ENCODE measurements at places on chromosomes 6 and 20.

GRCh38 chr6:54415517-54415916 is 107.3 kb downstream of the TINAG start:
- no peak for DNase-seq

DNA sequence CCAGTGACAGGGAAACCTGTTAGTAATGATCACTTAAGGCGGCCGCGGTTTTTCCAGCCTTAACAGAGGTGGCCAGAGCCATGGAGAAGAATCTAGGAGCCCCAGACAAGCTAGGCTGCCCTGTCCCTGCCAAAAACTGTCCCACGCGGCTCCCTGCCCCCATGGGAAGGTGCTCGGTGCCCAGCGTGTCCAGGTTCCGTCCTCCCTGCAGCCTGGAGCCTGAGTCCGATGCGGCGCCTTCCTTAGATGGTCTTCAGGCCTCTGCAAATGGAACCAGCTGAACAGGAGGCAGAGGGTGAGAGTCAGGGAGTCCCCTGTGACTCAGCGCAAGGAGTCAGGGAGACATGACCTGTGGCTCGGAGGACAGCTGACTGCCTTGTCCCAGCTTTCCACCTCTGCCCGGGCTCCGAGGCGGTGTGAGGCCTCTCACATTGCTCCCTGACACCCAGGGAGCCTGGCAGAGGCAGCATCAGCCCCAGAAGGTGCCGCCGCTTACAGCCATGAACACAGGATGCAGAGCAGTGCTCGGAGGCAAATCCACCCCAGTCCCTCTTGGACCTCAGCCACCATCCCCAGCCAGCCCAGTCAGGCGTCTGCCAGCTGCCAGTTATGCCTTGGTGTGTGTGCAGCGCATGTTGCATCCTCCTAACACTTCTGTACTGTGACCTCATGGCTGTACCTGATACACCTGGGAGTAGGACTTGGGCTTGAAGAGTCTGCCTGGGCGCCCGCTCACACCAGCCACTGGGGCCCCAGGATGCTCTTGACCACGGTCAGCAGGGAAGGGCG is 377.7 kb downstream of the CDH4 start:
- DNase-seq: no peak

- DNase-seq: no peak
Observed at GRCh38 chr20:62785393-62785792, 10.9 kb upstream of the MRGBP start.

- no peak for DNase-seq
Observed at GRCh38 chr20:24972341-24972740, 20.2 kb downstream of the APMAP start.

DNA sequence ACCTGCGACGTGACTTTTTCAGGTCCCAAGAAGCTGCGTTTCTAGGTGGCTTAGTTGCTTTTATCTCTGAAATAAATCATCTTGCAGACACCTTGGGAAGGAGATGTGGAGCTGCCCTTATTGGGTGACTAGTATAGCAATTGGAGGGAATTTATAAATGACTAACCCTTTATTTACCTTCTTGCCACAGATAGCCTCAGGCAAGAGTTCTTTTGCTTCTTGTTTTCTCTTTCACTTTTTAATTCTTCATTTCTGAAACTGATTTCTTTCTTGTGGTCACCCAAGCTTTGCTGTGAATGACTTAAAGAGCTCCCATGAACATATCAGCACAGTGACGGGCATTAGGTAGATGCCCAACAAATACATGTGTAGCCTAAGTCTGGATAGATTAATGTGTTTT is 3.0 kb downstream of the ADGRF4 start:
- no peak for DNase-seq

GRCh38 chr6:107458672-107459282 is 587 bp downstream of the PDSS2 start:
- no peak for DNase-seq

GRCh38 chr20:517221-517620 is 26.4 kb downstream of the CSNK2A1 start:
- DNase-seq: no peak

DNA sequence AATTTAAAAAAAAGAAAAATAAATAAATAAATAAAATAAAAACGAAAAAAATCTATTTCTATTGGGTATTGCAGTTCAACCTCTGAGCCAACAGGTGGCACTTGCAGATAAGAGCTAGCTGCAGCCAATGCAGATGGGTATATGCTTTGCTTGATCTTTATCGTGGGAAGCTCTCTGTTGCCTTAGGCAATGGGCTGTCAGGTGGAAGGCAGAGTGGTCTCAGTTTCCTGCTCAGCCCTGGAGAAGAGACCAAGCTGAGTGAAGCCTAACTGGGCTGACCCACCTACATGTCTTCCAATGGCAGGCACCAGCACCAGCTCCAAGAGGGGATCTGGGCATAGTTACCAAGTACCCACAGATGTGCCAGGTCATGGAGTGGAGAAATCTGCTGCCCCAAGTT is 95.0 kb downstream of the AK9 start:
- DNase-seq: peak; percentile 11

GRCh38 chr20:56430957-56431356 is 18.9 kb downstream of the CASS4 start:
- DNase-seq: no peak

GRCh38 chr20:58610811-58611210 is 40.3 kb upstream of the STX16 start:
- no peak for DNase-seq

GRCh38 chr6:111837007-111837406 is 36.2 kb downstream of the FYN start:
- peak; percentile 35 for DNase-seq

DNA sequence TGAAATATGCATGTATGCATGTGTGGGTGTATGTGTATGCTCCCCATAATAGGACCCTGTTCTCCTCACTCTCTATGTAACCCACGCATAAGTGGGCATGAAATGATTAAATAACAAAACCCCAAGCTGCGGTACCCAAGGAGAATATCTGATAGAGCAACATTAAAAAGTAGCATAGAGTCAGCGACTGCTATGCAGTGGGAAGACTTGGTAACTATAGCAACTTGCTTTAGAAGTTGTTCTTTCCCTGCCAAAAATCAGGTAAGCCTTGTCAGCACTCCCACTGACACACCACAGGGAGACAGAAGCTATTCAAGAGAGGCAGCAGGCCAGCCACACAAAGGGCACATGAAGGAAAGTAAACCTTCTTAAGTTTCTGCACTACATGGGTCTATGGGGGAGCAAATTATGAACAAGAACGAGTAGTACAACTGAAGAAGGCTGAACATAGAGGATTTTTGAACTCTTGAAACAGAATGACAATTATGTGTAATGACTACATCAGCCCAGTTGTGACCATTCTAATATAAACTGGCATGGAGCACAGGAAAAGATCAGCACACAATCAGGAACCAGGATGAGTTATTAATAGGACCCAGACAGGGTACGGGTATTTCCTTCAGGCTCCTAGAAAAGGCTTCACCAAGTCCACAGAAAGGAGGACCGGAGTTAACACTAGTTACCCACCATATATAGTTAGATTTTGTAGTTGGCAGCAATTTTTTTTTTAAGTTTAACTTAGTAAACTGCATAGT is 89.9 kb downstream of the GPR6 start:
- no peak for DNase-seq

- DNase-seq: no peak
Observed at GRCh38 chr6:149342525-149342924, 25.0 kb downstream of the TAB2 start.

DNA sequence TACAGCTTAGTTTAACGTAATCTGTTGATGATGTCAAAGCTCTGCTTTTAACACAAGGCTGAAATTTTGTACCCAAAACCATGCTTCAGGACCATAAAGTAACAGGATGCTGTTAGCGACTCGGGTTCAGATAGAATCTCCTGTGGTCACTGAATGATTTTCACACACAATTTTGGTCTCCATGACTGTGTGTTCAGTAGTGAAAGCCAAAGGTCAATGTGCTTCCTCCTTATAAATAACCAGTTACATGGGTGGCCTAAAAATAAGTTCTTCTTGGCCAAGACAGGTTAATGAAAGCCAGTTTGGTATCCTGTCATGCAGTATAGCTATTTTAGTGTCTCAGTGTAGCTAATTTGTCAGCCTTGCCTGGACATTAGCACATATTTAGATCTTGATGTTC is 19.1 kb upstream of the LOC128125822 start:
- DNase-seq: no peak

DNA sequence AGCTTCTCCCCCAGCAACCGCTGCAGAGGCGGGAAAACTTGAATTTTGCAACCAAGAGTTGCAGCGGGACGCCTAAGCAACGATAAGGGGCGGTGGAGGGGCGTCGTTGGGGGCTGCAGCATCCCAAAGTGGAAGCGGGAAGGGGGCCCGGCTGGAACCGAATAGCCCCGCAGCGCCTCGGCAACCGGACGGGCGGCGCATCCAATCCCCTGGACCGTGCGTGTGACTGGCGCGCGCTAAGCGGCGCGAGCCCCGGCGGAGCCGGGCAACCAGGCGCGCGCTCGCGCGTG is 670 bp upstream of the PARD6B start:
- DNase-seq: no peak

DNA sequence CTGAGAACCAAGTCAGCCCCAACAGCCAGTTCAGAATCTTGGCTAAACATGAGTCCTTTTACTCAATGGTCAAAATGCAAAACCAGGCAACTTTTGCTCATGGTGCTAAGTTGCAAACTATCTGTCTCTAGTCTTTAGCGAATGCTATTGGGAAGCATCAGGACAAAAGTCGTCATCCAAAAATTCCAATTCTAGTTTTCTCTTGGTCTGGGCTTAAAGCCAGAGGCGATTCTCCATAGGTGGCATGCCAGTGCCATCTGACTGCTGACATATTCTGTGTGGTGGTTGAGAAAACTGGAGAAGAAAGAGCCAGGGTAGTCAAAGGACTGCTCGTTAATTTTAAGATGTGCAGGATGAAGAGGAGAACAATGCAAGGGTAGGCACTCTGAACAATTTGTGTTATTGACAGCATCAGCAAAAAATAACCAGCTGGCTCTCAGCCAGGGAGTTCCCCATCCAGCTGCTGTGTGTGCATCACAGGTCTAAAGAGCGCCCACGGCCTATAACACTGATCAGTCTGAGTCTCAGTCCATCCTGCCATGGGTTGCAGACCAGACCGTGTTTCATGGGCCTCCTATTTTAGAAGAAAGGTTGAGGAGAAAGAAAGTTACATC is 313.6 kb downstream of the ALDH8A1 start:
- peak; percentile 57 for DNase-seq

GRCh38 chr20:38825901-38826625 is 20.6 kb downstream of the PPP1R16B start:
- no peak for DNase-seq

GRCh38 chr6:43011207-43011606 is 2.5 kb downstream of the MEA1 start:
- DNase-seq: no peak

DNA sequence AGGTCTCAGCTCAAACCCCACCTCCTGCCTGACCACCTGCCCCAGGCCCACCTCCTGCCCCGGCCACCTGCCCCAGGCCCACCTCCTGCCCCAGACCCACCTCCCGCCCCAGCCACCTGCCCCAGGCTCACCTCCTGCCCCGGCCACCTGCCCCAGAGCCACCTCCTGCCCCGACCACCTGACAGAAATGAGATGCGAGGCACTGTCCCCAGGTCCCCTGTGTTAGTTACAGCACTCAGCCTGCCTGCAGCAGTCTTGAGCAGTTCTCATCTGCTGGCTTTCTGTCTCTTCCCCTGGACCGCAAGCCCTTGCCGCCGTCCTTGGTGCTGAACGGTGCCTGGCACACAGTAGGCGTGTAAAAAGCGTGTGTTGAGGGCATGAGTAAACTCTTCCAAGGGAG is 79.5 kb downstream of the CDH4 start:
- peak; percentile 9 for DNase-seq

DNA sequence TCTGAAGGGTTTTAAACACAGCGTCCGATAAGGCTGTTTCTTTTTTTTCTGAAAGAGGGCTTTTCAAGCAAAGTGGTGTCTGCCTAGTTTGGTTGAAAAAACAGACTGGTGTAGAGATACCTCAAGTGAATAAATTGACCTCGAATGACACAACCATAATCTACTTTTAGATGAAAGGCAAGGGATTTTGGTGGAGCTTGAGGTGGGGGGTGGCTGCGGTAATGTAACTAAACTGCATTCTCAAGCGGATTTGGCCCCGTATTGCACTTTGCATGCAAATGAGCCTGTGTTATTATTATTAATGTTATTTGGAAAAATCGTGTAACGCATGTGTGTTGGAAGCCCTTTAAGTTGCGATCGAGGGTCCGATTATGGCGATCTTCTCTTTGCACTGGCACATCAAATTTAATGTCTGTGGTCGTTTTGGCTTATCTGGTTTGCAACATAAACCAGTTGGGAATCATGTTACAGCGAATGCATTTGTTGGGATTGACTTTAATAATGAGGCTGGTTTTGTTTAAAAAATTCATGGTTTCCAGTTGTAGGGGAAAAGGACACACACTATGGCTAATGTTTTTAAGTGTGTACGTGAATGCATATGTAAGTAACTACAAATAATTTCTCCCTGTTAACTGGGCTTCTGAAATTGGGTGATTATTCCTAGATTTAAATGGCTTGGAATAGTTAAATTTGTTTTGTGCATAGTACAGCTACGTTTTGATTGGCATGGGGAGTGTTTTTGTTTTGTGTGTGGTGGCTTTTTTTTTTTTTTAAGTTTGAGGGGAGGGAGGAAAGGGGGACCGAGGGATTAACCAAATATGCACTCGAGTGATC is 1.0 kb downstream of the JARID2 start:
- peak; percentile 48 for DNase-seq

- DNase-seq: peak; percentile 7
Observed at GRCh38 chr6:117906958-117907600, at the start of gene SLC35F1. Gene SLC35F1, plus strand, starts transcription at chr6:117907264.

DNA sequence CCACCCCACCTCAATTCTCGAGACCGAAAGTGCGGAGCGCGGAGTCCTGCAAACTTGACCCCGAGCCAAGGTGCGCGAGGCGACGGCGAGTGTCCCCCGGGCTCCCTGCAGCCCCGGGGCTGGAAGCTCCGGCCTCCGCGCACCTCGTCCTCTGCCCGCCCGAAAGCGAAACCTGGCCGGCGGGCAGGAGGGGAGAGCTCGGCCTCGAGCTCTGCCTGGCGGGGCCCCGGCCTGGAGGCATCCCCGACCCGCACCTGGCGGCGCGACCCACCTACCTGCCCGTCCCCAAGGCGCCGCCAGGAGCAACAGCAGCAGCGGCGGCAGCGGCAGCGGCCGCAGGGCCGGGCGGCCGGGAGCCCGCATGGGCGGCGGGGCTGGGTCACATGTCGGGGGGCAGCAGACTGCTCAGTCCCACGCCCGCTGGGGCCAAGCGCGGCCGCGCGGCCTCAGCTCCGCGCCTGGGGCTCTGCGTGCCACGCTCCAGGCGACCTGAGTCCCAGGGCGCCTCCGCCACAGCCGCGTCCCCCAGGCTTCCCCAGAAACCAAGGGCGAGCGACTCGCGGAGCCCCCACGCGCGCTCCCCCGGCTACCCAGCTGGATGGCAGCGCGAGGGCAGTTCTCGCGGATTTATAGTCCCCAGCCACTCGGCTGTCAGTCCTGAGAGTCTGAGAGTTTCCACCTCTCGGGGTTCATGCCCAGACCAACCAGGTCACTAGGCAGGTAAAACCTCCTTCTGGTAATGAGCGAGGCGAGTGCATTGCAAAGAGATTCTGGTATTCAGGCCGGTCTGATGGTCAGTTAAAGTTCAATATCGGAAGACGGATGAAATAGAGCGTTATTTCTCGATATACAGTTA is at the start of gene IL20RA:
Gene IL20RA (minus strand): TSS at position 600 of the 856 bp plus-strand sequence. CDS start 237 bp downstream, at position 363.
- peak; percentile 6 for DNase-seq

GRCh38 chr20:4811661-4812181 is 90.0 kb downstream of the PRND start:
- DNase-seq: peak; percentile 82

GRCh38 chr6:37693079-37693478 is 4.6 kb downstream of the MDGA1 start:
- no peak for DNase-seq

- peak; percentile 70 for DNase-seq
Observed at GRCh38 chr6:52576392-52577021, 353 bp downstream of the TRAM2 start.
